Stimulated activated CD8-positive, alpha-beta memory T cell treated with anti-CD3 and anti-CD28 coated beads, Interleukin-7, amount 100 ng/mL, for 1 hour (primary cell): ENCODE measurements at places on chromosomes 7 and 10.

- DNase-seq: no peak
Measured at GRCh38 chr7:139071680-139072079, 35.8 kb upstream of the ZC3HAV1L start.

GRCh38 chr7:89607792-89608191, 546.5 kb upstream of the STEAP1 start:
- DNase-seq: no peak

GRCh38 chr7:84176716-84177115, 17.9 kb downstream of the SEMA3A start:
- DNase-seq: no peak

- no peak for DNase-seq
Measured at GRCh38 chr10:100186253-100187212, 704 bp upstream of the ERLIN1 start.

GRCh38 chr10:88281592-88282347, 301.3 kb downstream of the RNLS start:
- DNase-seq: no peak

GRCh38 chr10:73920089-73920488, 9.2 kb downstream of the PLAU start:
- DNase-seq: no peak

- no peak for DNase-seq
Measured at GRCh38 chr10:13788320-13788600, 201.5 kb downstream of the PRPF18 start.

GRCh38 chr10:86393862-86394455, 27.4 kb upstream of the GRID1 start:
- no peak for DNase-seq

DNA sequence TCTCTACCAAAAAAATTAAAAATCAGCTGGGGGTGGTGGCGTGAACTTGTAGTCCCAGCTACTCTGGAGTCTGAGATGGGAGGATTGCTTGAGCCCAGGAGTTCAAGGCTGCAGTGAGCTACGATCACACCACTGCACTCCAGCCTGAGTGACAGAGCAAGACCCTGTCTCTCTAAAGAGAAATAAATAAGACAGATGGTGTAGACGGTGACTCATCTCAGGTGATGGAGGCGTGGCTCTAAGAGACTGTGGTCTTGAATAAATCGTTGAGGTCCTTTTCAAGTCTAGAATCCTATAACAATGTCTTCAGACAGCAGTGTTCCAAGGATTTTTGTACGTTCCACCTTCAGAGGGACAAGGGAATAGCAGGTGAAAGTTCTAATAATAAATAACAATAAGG, 53.8 kb upstream of the PFKFB3 start:
- no peak for DNase-seq

DNA sequence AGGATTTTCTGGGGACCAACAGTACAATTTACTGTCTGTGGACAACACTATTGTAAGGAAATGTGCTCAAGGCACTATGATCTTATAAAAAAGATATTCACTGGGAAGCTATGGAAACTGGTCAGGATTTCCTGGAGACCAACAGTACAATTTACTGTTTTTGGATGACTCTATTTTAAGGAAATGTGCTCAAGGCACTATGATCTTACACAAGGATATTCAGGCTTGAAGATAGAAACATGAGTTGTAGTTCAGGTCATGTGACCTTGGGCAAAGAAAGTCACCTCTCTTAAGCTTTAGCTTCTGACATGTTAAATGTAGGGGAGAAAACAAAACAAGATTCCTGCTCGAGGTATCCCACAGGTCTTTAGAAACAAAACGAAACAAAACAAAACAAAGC, 1.7 kb upstream of the ITPRID1 start:
- DNase-seq: no peak

DNA sequence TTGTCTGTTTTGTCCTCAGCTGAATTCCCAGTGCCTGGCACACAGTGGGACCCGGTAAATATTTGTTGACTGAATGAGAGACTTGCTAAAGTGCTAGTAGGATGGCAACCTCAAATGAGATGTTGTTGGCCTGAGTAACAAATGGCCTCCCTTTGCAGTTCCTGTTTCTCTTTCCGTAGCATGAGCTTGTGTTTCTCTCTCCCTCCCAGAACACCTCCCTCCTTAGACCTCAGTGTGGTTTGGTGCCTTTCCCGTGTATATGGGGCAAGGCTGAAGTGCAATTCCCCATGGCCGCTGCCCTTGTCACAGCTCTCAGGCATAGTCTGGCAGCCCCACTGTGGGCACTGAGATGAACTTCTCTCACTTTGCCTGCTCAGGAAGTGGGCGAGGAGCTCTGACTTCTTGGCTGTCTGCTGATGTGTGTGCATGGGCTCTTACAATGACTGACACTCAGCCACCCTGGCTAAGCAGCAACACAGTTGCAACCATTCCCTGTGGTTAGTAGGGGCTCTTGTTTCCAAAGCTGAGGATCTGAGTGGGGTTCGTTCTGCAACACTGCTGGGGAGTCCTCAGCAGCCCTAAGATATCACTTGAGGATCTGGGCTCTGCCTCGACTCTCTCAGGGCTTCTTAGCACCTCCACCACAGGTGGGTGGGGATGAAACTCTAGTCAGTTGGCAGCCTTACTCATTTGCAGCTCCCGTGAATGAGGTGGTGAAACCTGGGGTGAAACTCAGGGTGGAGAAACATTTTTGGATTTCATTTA, 136.1 kb downstream of the ICA1 start:
- peak; percentile 59 for DNase-seq

- no peak for DNase-seq
Measured at GRCh38 chr7:130047831-130048230, 3.3 kb downstream of the ZC3HC1 start.

GRCh38 chr7:29197916-29198315, 3.3 kb downstream of the CHN2 start:
- DNase-seq: no peak

DNA sequence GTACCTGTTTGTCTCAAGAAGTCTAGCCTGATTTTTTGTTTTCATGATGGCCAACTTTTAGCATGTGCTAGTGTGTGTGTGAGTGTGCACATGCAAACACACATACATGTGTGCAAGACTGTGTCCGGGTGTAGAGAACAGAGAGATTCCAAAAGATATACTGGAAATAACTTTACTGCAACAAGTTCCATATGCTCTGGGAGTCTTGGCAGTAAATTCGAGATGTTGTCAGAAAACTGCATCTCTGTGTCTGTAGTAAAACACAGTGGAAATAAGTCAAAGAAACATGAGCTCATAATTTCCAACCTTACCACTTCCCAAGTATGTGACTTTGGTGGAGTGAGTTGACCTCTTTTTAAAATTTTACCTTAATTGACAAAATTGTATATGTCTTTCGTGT, 950.8 kb upstream of the C7orf33 start:
- DNase-seq: no peak

- no peak for DNase-seq
Measured at GRCh38 chr7:136489808-136490207, 378.6 kb upstream of the CHRM2 start.

GRCh38 chr10:30114881-30115625, 55.7 kb upstream of the JCAD start:
- no peak for DNase-seq

DNA sequence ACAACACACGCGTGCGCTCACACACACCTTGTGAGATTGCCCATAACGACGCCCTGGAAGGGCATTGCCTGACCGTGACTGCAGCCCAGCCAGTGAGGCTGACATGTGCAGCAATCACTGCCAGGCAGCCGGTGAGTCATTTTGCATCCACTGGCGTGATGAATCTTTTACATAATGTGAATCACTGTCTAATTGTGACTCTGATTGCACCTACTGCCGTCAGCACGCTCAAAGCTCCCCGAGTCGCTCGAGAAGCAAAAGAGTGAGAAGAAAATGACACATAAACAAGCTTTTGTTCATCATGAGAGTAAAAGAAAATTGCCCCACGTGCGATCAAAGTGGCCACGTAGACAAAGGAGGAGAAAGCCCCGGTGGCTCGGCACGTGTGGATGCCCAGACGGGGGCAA, 117.4 kb upstream of the PFKP start:
- DNase-seq: no peak

- DNase-seq: no peak
Measured at GRCh38 chr10:74276416-74276815, 125.4 kb downstream of the ADK start.

GRCh38 chr10:46301721-46302479, 15.1 kb downstream of the ANTXRL start:
- DNase-seq: no peak

- DNase-seq: no peak
Measured at GRCh38 chr7:38629651-38630510, 1.3 kb downstream of the AMPH start.

DNA sequence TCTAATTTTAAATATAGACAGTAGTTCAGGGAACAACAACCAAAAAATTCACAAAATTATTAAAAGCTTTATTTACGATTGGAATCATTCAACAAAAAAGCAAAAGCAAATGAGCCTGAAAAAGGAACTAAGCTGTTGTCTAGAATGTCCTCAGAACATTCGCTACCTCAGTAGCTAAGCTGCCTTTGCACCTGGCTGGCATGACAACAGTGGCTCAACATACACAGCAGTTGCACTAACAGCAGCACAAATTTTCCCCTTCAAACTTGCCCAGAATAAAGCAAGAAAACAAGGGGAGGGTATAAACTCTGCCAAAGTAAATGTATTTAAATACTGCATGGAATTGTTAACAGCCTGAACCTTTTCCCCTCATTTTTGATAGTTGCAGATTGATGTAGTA, 70.4 kb upstream of the GRID1 start:
- no peak for DNase-seq

DNA sequence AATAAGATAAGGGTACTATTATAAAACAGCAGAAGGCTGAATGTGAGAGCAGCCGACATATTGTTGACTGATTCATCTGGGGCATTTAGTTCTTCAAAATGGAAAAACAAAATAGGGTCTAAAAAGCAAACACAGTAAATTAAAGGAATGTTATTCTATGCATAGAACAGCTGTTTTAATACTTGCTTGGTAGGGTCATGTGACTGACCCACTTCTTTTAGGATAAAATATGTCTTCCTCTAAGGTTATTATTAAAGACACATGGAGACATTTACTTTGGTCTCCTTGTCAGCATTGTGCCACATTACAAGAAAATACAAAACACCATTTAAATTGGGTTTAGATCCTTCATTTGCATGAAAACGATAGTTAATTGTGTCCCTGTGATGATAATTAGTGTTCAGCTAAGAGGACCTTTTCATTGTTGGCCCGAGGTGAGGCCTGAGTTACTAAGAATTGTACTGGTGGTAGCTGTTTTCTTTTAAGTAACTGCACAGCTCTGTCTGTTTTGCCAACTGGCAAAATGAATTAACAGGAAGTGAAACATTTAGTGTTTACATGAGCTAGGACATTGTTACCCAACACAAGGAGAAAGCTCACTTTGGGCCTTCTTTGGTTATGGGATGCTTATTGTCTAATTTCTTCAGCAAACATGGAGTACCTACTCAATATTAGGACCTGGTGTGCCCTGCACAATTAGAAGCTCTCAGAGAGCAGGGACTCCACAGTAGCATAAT, 764.4 kb downstream of the LRMDA start:
- no peak for DNase-seq

- no peak for DNase-seq
Measured at GRCh38 chr7:110347081-110347480, 743.8 kb upstream of the LRRN3 start.

DNA sequence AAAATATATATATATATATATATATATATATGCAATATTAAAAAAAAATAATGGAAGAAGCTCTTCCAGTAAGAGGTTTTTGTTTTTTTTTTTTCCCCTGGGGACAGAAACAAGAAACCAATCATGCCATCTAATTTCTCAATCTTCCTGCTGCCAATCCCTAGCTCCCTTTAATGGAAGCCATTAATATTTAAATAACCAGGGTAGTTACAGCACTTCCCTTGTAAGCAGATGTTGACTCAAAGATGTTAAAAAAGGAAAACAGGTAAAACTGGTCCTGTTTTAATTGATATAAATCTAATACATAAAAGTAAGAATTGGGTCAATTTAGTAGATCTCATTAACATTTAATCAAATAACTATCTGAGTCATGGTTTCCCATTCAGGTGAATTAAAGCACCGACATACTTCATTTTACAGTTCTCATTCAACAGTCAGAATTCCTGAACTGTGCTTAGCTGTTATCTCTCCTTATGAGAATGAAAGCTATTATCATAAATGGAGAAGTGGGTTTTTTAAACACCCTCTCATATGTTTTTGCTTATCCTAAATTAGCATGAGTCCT, 22.6 kb downstream of the CPVL start:
- no peak for DNase-seq

- DNase-seq: no peak
Measured at GRCh38 chr7:148397056-148397455, 193.5 kb upstream of the C7orf33 start.
